ENCODE measurements at places on chromosomes 2 and 18.
A peak's percentile ranks its signal among the peaks of the same experiment; 100 is the strongest.

GRCh38 chr2:55309446-55309845 lies 40.4 kb upstream of the MTIF2 start:
- DNase-seq: peak; percentile 14

DNA sequence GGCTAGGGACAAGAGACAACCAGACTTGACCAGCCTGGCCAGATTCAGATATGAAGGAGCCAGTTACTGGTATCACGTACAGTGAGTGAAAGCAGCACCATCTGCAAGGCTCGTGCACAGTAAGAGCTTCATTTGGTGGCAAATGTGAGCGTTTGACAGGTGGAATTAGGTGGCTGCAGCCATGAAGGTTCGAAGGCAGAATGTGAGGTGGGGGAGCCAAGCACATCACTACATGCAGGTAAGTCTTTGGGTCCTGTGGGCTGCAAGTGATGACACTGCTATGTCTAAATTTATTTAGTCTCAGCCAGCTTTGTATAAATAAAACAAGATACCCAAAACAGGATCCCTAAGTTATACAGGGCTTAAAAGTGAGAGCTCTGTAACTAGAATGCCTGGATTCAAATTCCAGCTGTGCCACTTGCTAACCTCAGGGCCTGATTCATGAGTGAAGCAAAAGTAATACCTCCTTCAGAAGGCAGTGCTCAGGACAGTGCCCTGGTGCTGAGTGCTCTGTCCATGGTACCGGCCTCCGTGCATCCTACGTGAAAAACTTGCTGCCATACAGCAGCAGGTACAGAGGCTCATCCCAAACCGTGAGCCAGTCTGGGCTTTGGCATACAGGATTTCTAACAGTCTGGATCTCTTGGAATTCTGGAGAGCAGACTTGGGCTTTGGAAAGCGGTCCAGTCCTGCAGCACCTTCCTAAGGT lies 18.6 kb downstream of the DDX18 start:
- DNase-seq: no peak

DNA sequence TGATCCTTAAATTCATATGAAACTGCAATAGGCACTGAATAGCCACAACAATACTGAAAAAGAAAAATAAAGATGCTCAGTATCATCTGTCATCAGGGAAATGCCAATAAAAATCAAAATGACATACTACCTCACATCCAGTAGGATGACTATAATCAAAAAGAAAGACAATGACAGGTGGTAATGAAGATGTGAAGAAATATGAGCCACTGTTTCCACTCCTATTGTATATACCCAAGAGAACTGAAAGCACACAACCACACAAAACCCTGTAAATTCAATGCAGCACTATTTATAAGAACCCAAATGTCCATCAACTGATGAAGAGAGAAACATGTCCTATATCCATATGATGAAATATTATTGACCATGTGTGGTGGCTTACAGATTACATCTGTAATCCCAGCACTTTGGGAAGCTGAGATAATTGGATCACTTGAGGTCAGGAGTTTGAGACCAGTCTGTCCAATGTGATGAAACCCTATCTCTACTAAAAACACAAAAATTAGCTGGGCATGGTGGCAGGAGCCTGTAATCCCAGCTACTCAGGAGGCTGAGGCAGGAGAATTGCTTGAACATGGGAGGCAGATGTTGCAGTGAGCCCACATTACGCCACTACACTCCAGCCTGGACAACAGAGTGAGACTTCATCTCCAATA lies 39.9 kb downstream of the MAP3K2 start:
- DNase-seq: no peak

DNA sequence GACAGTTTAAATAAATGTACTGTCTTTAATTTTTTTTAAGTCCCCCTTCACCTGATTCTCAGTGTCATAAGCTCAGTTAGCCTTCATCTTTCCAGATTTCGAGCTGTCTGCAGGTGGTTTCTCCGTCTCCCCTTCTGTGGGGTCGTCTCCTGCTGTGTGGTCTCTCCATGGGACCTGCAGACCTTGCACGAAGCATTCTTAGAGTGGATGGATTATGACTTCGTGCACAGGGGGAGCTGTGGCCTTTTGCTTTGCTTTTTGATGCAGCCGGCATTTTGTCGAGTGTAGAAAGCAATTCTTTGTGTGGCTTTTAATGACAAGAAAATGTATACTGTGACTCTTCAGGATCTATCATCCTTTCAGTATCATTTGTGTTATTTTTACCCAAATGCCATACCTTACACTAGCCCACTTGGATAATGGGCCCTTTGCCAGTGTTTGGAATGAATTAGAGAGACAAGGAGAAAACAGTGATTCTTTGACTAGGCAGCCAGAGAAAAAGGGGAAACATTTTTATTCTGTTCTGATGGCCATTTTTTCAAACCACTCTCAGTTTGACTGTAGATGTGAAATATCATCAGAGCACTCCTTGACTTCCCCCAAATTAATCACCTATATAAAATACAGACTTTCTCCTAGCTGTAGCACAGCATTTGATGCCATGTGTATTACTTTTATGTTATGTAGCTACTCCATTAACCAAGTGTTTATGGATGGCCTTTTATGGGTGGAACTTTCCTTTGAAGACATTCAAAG lies 54.3 kb downstream of the ITGA6 start:
- DNase-seq: no peak

- no peak for DNase-seq
Measured at GRCh38 chr18:63468575-63468974, 8.2 kb upstream of the SERPINB5 start.

GRCh38 chr2:238986491-238987351 lies 138.8 kb downstream of the TWIST2 start:
- no peak for DNase-seq

GRCh38 chr2:167215595-167215994 lies 327.3 kb downstream of the XIRP2 start:
- DNase-seq: no peak

DNA sequence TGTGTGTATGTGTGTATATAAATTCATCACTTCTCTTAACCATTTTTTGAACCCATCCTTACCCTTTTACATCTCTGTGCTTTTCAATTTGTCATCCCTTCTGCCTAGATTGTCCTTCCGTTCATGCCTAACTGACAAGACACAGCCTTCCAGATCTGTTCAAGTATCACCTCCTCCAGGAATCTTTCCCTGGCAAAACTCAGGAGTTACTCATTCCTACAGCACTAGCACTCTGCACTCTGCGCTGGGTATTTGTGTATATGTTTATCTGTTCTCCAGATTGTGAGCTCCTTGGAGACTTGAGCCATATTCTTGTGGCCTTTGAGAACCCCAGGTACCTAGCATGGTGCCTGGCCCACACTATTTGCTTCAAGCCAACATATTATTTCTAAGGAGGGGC lies 26.8 kb upstream of the ASXL2 start:
- no peak for DNase-seq

DNA sequence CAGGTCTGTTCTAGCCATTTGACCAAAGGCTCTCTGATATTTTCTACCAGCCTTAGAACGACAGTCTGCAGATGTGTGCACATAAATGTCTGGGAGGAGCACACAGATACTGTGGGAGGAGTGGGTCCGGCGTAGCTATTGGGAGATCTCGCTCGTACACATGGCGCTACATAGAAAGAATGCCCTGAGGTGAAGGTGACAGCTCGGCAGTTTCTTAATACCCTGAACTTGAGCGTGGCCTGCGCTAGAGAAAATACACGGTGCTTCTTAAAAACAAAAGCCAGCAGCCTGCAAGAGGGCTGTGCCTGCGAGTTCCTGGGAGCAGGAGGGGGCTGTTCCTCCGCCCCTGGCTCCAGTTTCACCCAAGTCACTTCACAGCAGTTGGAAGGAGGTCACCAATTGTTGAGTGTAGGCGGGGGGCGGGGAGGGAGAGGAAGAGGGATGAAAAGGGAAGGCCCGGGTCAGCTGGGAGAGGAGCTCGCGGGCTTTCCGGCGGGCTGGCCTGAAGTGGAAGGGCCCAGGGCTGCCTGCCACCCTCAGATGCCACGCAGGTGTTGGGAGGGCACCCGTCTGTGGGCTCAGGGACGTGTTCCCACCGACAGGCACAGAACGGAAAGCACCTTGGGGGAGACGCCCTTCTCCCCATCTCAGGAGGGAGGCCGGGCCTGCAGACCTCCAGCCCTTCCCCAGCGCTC lies 124.7 kb upstream of the ZNF516 start:
- DNase-seq: no peak

- DNase-seq: no peak
Measured at GRCh38 chr2:201842131-201842860, 36.0 kb downstream of the CDK15 start.

DNA sequence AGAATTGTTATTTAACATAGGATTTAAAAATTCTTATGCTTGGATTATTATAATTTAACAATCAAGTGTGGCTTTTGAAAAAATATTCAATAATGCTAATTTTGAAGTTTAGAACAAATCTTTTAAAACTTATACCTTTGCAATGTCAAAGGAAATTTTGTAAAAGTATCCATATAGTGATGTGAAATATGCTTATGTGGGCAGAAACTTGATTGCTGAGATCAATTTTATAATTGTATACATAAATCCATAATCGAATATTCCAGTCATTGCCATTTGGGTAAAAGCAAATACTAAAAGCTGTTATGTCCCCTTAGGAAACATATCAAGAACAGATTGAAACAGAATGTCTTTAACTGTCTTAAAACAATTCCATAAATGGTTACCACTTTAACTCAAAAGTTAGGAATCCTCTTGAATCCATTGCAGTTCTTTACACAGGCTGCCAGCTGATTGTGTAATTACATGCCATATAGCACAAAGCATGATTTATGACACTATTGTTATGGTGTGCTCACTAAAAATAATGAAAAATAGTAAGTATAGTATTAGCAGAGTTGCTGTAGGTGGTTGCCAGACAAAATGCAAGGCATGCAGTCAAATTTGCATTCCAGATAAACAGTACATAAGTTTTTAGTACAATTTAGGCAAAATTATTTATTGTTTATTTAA lies 24.2 kb downstream of the PLCL1 start:
- no peak for DNase-seq

- DNase-seq: no peak
Measured at GRCh38 chr18:41809652-41810051, 145.4 kb upstream of the PIK3C3 start.

DNA sequence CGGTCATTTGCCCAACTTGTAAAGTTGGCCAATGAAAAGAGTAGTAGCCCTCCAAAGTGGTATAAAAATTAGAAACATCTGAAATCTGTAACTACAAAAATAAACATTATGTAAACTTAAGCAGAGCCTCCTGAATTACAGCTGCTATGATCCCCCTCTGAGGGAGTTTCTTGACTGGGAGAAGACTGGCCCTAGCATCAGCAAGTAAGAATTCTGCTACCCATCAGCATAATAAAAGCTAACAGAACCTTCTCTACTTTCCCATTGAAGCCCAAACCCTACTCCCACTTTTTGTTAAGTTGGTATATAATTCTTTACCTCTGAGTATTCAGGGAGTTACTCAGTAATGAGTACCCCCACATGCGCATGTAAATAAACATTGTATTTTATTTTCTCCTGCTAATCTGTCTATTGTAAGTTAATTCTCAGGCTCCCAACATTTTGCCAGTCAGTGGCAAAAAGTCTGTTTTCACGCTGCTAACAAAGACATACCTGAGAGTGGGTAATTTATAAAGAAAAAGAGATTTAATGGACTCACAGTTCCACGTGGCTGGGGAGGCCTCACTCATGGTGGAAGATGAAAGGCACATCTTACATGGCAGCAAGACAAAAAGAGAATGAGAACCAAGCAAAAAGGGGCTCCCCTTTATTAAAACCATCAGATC lies 71.3 kb downstream of the MYL12B start:
- no peak for DNase-seq

GRCh38 chr2:149884871-149885270 lies 297.3 kb upstream of the MMADHC start:
- no peak for DNase-seq

GRCh38 chr2:73994178-73994831 lies 9.6 kb downstream of the TET3 start:
- no peak for DNase-seq

- DNase-seq: no peak
Measured at GRCh38 chr2:112897624-112897978, 13.4 kb upstream of the IL37 start.

GRCh38 chr18:25341831-25342230 lies 10.1 kb downstream of the ZNF521 start:
- no peak for DNase-seq

GRCh38 chr18:44730803-44731529 lies 50.3 kb downstream of the SETBP1 start:
- DNase-seq: no peak

- DNase-seq: no peak
Measured at GRCh38 chr18:74244554-74244953, 47.2 kb downstream of the CYB5A start.

- DNase-seq: no peak
Measured at GRCh38 chr2:237150831-237151375, 65.2 kb downstream of the COPS8 start.

DNA sequence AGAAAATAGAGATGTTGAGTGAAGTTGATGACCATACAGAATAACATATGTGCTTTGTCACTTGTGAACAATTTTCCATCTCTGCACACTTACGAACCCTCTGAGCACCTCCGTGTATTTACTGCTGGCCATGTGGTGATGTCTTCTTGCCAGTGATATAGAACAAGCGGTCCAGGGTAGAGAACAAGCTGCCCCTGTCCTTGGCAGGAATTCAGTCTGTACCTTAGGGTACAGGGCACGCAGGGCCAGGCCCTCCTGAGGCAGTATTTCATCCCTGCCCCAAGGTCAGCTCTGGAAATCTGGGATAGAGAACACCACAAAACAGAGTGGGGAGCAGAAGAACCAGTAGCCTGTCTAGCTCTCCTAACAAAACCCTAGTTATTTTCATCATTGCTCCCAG lies 44.6 kb downstream of the CDCA7 start:
- no peak for DNase-seq

GRCh38 chr2:7373156-7373555 lies 455.9 kb downstream of the RNF144A start:
- DNase-seq: no peak

DNA sequence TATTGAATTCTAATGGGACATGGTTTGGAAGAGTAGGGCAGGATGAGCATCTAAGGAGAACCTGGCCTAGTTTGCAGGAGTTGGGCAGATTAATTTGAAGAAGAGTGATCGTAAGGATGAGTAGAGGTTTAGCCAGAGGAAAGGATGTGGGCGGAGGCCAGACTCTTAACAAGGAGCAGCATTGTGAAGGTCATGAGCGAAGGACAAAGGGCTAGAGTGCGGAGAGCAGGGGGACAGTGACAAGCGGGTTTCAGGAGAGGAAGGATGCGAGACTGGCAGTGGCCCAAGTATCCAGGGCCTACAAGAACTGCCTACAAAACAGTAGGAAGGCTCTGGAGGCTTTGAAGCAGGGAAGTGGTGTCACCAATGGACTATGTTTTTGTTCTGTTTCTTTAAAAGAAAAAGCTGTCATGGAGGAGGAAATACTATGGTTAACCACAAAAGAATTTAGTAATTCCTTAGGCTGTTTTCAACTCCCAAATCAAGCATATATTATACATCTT lies 20.1 kb downstream of the SLC66A3 start:
- no peak for DNase-seq

GRCh38 chr2:159617100-159617499 lies 752 bp upstream of the BAZ2B start:
- no peak for DNase-seq

All from GM04503 (cell line).